ENCODE measurements at places on chromosomes 3 and 15.

GRCh38 chr15:54816401-54816800 is 380.3 kb downstream of the RSL24D1 start:
- no peak for DNase-seq

- peak; percentile 91 for DNase-seq
Observed at GRCh38 chr15:100725121-100726069, 123.0 kb downstream of the ASB7 start.

GRCh38 chr3:141544697-141545096 is 57.9 kb downstream of the RASA2 start:
- no peak for DNase-seq

DNA sequence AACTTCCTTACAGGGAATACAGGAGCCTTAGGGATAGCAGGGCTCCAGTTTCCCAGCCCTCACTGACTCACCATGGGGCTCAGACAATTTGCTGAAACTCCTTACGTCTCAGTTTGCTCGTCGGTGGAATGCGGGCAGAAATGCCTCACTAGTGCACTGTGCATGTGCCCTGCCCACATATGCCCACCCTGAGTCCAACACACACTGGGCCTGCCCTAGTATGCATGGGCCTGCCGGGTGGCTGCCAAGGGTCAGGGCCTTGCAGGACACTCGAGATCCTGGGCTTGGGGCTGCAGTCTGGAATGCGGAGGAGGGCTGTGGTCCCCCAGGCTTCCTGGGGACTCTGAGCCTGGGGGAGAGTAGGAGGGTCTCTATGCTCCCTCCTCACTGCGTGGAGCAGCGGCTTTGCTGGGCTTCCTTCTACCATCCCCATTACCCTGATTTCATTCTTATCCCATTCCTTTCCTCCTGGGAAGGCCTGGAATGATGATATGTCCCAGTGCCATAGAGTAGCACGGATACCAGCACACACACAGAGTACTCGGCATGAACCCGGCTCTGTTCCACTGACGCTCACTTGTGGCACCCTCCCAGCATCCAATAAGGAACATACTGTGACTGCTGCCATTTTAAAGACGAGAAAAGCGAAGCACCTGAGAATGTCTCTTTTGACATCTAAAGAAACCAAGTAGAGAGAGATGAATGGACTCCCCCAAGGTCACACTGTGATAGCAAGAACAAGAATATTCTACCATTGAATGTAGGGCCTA is 124.2 kb downstream of the ASB7 start:
- peak; percentile 79 for DNase-seq

DNA sequence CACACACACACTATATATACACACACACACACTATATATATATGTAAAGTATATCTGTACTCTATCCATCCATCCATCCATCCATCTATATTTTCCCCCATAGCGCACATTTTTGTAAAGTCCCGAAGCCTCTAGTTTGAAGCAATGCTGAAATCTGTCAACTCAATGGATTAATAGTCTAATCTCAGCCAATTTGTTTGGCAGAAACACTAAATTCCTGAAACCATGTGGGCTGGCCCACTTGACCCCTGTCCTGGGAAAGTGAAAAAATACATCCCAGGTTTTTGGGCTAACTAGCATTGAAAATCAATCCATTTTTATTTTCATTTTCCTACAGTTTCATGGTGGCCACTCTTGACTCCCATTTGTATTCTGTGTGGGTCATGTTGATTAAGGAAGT is 166.7 kb downstream of the SLCO3A1 start:
- peak; percentile 17 for DNase-seq

- peak; percentile 26 for DNase-seq
Observed at GRCh38 chr3:73401059-73401458, 223.7 kb downstream of the PDZRN3 start.

DNA sequence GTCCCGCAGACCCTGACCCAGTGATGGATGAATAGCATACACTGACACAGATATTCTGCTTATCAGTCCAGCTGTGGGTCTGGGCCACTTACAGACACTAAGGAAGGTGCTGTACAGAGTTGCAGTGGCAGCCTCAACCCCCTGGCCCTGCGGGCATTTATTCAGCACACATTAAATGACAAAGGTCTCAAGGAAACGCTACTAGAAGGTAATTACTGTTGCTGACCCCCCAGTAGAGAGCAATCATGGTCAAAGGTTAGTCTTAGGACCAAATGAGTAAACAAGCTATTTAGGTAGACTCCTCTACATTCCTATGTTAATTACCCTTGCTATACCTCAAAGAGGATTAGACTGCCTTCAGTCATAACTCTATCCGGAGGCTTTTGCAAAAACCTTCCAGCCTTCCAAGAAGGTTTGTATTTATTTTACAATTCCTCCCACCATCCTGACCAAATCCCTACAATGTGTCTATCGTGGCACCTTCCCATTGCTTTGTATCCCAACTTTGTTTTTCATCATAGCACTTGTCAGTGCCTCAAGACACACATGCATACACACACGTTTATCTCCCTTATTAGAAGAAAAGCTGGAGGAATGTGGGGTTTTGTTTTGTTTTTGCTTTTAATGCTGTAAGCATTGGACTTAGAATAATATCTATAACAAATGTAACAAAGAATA is 227.9 kb downstream of the PYDC2 start:
- DNase-seq, result no peak

- DNase-seq, result no peak
Observed at GRCh38 chr3:127458696-127459604, 131.6 kb downstream of the TPRA1 start.

- DNase-seq, result no peak
Observed at GRCh38 chr3:10294030-10294586, 1.4 kb upstream of the GHRL start.

DNA sequence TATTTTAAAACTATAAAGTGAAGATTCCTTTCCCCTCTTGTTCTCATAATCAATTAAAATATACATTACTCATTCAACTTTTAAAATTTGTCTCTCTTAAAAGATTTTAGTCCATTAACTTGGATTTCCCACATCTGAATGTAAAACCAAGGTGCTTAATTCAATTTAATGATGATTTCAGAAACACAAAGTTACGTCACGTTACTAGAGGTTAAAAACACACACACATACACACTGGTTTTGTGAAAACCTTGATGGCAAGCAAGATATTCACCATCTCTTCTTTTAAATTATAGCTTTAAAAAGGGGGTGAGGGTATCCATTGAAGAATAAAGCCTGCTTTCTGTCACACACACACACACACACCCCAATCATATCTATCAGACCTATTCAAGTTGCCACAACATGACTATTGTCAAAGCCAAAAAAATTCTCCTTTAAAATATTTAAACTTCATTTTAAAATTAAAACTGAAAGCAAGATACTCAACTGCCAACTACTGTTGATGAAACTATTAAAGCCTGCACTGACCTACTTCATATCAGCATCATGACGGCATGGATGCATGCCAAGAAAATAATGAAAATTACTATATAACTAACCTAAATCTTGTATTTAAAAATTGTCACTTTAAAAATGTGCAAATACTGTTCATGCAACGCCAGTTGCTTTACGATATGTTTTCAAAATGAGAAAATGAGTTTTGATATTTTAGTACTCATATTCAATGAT is 2.1 kb downstream of the RFX7 start:
- peak; percentile 29 for DNase-seq

DNA sequence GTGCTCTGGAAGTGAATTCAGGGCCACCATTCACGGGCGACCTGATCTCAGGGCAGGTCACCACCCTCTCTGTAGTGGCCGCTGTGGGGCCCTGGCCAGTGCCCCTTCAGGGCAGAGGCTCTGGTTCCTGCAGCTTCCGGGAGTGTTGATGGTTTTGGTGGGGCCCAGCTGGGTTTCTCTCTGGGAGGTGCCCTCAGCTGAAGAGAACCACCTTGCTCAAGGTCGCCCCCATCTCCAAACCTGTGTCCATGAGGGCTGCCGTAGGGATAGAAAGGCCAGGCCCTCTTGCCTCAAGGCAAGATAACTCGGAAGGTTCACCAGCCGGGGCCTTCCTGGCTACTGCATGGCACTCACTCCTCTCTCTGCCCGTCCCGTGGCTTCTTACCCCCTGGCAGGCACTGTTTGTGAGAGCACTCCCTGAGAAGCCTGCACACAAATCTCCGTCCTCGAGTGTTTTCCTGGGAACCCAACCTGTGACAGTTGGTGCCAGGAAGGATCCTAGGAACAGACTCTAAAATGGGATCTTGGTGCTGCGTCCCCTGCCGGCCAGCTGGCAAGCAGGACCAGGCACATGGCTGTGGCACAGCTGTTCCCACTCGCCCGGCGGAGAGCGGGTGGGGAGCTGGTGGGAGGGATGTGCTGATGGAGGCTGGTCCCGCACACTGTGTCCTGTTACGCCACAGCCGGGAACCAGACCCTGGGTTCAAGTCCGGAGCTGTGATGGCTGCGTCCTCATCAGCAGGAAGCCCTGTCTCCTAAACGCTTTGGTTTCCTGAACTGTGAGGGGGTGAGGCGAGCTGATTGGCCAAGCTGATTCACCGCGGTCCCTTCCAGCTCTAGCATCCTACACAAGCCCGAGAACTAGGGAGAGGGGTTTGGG is 23.2 kb upstream of the PIGZ start:
- DNase-seq, result no peak

GRCh38 chr3:117751651-117752050 is 1042.1 kb downstream of the TUSC7 start:
- DNase-seq, result no peak

All from fibroblast of mammary gland (primary cell).